ENCODE measurements at places on chromosomes 5 and 9.

DNA sequence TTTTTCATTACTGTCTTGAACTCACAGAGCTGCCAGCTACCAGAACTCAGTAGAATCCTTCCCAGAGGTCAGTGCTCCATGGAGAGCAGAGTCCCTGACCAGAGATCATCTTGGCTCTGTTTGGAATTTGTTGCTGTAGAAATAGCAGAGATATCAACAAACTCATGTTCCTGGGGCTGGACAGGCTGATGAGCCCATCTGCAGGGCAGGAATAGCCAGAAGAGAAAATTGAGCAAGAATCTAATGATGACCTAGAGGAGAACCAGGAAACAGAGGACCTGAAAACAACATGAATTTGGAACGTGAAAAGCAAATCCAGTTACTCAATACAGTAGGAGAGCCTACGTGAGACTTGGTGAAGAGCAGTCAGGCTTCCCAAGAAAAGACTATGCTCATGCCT, 437.8 kb downstream of the PLK2 start:
- DNase-seq: no peak

DNA sequence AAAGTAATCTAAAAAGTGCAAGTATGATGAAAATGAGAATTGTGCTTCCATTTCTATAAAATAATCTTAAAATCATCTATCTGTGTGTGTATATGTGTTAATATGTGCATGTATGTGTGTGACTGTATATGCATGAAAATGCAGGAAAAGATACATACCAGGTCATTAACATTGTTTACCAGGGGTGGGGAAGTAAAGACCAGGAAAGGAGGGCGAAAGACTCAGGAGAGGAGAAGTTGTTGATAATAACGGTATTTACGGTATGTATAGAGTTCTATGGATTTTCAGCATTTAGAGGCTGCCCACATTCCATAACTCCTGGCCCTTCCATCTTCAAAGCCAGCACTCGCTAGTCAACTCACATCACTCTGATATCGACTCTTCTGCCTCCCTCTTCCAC, 111.0 kb upstream of the SPDL1 start:
- DNase-seq: no peak

- DNase-seq: peak; percentile 18
Observed at GRCh38 chr9:124320062-124320973, 62.6 kb downstream of the NEK6 start.

GRCh38 chr5:171534043-171534895, 114.8 kb downstream of the FGF18 start:
- DNase-seq: no peak

DNA sequence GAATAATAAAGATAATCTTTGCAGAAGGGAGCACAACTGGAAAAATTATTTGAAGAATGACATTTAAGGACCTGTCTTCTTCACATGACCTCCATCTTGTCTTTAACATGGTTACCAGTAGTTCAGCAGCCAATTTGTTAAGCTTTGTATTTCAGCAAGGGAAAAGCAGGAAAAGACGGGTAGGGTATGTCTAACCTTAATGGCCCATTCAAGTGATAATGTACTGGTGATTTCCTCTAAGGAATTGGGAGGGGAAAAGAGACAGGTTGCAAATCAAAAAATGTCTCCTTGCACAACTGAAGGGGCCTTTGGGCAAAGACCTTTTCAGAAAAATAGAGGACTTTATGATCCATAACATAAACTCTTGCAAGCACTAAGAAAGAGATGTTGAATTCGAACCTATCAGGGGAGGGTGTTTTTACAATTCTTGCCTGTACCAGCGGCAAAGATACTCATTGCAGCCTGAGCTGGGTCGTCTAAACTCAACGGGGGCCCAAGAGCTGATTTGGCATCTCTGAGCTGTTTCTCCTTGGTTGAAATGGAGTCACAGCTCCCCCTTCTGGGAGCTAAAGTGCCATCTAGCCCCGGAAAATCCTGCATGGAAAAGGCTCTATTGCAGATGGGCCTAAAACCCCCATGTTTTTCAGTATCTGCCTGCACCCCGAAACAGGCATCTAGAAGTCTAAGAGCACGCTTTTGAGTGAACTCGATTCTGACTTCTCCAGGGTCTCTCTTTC, 3.8 kb downstream of the BRINP1 start:
- DNase-seq: no peak

- no peak for DNase-seq
Observed at GRCh38 chr5:150159031-150159430, 3.4 kb upstream of the PDGFRB start.

- no peak for DNase-seq
Observed at GRCh38 chr5:93886098-93886806, 144.9 kb upstream of the POU5F2 start.

DNA sequence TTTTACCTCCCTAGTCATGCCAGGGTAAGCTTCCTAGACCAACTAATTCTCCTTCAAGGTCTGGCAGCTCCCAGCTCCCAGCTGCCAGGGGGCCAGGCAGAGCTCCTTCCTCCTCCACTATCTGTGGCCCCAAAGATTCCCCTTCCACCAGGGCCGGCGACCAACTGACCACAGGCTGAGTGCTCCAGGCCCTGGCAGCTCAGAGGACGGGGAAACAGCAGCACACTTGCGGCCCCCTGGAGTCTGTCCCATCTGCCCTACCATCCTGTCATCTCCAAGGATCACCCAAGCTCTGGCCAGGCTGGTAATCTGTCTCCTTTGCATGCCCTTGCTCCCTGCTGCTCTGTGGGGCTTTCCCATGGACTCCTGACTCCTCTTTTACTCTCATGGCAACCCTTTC, 31.2 kb upstream of the BASP1 start:
- DNase-seq: no peak

- DNase-seq: no peak
Observed at GRCh38 chr5:136040746-136041415, 12.1 kb downstream of the TGFBI start.

- DNase-seq: no peak
Observed at GRCh38 chr9:126702151-126703001, 88.6 kb downstream of the LMX1B start.

GRCh38 chr5:147432323-147432722, 77.5 kb downstream of the DPYSL3 start:
- no peak for DNase-seq

- no peak for DNase-seq
Observed at GRCh38 chr5:78699552-78700153, 51.1 kb upstream of the LHFPL2 start.

GRCh38 chr9:96376891-96377874, 6.3 kb downstream of the SLC35D2 start:
- DNase-seq: no peak

All from CD4-positive, alpha-beta T cell treated with Interleukin-6 at 100 ng/mL for 8 hours (primary cell).